AG09319 (cell line): ENCODE measurements at places on chromosomes 12 and 14.

GRCh38 chr12:67811437-67812361 is 163.2 kb downstream of the DYRK2 start:
- DNase-seq = no peak

GRCh38 chr14:75167325-75167724 is 9.1 kb downstream of the TMED10 start:
- no peak for DNase-seq

DNA sequence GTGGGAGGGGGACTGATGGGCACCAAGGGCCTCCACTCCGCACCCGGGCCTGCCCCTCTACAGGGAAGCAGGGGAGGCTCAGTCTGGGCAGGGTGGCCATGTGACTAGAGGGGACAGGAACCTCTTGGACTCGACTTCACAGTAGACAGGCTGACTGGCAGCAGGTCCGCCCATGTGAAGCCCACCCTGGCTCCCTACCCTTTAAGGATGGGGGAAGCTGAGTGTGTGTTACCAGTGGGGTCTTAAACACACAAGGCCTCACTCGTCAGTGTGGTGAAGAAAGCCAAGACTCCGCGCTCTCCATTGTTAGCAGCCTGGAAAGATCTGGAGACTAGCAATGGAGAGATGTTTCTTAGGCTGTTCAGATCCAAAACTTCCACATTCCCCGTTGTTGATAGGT is 52.4 kb downstream of the ANAPC7 start:
- DNase-seq = no peak

- DNase-seq = no peak
These were observed 50.5 kb downstream of the STX2 start for GRCh38 chr12:130788515-130788914.

GRCh38 chr12:93156086-93156716 is 221.5 kb upstream of the NUDT4 start:
- DNase-seq = no peak

GRCh38 chr14:66088656-66089055 is 397.5 kb upstream of the CCDC196 start:
- DNase-seq = no peak

DNA sequence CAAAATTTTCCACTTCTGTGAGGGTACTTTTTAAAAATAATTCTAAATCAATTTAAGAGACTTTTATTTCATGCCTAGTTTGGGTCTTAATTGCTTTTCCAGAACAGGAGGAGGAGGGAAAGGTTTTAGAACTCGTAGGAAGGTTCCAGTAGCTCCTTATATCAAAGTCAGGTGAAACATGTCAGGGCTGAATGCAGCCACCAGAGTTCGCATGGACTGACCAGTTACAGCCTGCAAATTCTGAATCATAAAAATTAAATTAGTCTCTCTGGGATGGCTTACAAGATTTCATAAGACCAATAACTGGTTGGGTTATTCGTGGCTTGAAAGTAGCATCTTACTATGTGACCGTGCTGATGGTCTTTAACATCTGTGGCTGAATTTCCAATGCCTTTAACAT is 397 bp downstream of the BDKRB1 start:
- peak; percentile 39 for DNase-seq

DNA sequence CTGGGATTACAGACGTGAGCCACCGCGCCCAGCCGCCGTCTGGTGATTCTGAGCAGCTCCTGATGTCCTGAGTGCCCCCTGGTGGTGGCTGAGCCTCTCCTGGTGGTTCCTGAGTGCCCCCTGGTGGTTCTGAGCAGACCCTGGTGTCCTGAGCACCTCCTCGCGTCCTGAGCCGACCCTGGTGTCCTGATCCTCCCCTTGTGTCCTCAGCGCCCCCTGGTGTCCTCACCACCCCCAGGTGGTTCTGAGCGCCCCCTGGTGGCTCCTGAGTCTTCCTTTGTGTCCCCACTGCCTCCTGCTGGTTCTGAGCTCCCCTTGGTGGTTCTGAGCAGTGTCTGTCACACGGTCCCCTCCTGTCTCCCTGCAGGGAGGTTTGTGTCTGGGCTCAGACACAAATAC is 1304.9 kb downstream of the TMEM121 start:
- no peak for DNase-seq

GRCh38 chr12:4714879-4715278 is 5.3 kb upstream of the GALNT8 start:
- DNase-seq = no peak

- no peak for DNase-seq
These were observed 49.9 kb downstream of the KCNMB4 start for GRCh38 chr12:70415987-70416386.

DNA sequence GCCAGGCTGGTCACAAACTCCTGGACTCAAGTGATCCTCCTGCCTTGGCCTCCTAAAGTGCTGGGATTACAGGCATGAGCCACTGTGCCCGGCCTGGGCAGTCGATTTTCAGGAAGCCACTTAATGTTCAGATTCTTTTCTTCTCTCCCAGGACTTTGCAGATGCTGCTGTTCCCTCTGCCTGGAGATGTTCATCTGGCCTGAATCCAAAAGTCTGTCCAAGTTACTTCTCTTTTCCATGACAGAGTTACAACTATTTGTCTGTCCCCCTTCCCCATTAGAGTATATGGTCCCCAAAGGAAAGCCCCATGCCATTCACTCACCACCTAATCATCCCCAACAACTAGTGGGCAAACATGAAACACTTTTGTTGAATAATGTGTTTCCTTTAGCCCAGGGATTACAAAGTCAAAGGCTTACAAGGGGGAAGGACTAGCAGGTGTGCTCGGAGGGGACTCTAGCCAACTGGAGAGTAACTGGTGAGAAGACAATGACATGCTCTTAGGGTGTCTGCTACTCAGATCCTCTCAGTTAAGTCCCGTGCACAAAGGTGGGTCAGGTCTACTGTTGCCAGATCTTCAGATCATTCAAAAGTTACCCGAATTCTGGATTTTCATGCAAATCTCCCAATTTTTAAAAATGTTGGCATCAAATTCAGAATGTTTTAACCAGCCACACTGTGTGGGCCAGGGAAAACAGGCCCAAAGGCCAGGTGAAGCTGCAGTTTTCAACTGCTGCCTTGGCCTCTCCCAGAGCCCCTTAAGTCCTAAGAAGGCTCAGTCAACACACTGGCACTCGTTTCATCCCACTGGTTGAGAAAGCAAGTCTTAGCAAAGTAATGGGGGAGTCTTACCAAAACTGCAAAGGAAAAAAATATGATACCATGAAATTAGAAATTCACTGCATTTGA is 29.6 kb downstream of the NUDT4 start:
- DNase-seq = no peak

DNA sequence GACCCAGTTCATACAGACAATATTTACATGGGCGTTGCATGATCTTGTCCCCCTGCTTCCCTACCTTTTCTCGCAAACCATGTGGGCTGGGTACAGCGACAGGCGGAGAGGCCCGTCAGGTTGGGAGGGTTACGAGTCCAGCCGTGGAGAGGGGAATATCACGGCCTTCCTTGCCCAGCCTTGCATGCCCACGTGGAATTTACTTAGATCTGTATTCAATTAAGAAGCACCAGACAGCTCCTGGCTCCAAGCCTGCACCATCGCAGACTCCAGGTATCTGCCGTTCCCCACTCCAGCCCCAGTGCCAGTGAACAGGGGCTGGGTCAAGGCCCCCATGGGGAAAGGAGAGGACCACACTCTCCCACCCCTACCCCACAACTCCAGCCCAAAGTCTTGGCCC is 29.8 kb downstream of the BCL11B start:
- DNase-seq = no peak

GRCh38 chr12:45189766-45190403 is 26.0 kb upstream of the ANO6 start:
- DNase-seq = no peak

DNA sequence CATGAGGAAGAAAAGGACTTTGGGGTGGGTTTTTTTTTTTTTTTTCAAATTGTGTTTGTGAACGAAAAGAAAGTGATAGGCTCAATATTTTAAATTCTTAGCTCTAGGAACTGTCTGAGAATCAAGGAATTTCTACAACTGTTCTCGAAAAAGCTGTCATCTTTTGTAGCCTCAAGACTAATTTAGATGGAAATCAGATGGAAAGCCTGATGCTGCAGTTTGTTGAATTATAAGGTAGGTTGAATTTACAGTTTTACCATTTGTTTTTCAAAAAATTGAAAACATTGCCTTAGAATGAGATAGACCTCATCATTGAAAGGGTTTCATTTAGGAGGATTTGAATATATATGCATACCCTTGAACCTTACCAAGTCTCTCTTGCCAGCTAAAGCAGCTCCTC is 109.3 kb upstream of the TRHDE start:
- DNase-seq = no peak

DNA sequence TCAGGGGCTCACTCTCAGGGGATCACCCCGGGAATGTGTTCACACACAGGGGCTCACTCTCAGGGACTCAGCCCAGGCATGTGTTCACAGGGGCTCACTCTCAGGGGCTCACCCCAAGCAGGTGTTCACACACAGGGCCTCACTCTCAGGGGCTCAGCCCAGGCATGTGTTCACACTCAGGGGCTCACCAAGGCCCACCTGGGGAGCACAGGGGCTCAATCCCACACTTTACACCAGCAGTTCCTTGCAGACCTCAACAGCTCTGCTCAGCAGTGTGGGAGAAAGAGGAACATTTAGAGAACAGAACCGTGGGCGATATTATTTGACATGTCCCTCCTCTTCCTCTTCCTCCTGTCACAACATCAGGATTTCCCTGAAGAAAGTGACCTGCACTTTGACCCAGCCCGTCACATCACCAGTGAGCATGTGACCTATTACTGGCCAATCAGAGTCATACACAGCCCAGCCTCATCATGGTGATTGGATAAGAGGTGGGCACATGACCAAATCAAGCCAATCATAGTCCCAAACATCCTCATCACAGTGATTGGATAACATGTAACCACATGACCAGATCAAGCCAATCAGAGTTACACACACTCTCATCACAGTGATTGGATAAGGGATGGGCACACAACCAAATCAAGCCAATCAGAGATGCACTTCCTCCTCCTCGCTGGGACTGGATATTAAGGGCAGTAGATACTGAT is 359.4 kb upstream of the SFSWAP start:
- no peak for DNase-seq

DNA sequence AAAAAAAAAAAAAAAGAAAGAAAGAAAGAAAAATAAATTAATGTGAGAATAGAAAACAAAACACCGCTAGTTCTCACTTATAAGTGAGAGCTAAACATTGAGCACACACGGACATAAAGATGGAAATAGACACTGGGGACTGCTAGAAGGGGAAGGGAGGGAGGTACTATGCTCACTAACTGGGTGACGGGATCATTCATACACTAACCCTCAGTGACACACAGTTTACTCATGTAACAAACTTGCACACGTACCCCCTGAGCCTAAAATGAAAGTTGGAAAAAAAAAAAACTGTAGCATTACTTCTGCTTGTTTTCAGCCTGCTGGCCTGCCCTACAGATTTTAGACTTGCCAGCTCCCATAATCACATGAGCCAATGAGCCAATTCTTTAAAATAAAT is 10.5 kb upstream of the PRMT5 start:
- DNase-seq = no peak

DNA sequence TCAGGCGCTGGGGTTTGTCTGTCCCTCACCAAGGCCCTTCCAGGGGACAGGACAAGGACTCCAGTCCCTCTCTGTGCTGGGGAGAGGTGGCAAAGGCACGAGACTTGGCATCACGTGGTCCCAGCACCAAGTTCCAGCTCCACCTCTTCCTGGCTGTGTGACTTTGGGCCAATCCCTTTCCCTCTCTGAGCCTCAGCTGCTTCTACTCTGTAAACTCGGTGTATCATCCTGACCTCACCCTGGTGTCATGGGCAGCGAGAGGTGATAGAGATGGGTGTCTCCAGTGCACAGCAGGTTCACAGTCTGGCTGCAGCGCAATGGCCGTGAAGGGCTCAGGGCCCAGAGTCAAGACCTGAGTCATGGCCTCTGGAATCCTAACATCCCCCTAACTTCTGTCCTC is 54.0 kb downstream of the MVK start:
- DNase-seq = no peak

- DNase-seq = no peak
These were observed at the start of gene CISTR for GRCh38 chr12:53751336-53752191. TSS of gene CISTR (minus strand) at chr12:53751979.

GRCh38 chr14:101972126-101972866 is 7.9 kb downstream of the DYNC1H1 start:
- peak; percentile 97 for DNase-seq

DNA sequence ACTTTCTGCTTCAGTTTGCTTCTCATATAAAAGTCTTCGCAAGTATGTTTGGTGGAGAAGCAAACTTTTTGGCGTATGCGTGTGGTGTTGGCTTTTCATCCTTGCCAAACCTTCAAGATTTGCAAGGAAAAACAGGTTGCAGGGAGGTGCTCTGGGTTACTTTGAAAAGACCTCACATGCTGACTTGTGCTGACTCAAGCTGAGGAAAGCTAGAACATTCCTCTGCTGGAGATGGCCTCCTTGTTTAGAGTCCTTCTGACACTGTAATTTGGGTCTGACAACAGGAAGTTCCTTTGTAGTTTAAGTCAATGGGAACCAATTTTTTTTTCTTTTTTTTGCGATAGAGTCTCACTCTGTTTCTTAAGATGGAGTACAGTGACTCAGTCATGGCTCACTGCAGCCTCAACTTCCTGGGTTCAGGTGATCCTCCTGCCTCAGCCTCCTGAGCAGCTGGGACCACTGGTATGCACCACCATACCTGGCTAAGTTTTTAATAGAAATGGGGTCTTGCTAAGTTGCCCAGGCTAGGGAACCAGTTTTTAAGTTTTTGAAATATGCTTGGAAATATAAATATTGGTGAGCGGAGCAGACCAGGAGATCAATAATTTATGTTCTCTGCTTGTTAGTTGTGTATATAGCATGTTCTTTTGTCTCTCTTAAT is 2.6 kb upstream of the ACACB start:
- DNase-seq = no peak

GRCh38 chr14:44981198-44981597 is 19.2 kb downstream of the TOGARAM1 start:
- no peak for DNase-seq

DNA sequence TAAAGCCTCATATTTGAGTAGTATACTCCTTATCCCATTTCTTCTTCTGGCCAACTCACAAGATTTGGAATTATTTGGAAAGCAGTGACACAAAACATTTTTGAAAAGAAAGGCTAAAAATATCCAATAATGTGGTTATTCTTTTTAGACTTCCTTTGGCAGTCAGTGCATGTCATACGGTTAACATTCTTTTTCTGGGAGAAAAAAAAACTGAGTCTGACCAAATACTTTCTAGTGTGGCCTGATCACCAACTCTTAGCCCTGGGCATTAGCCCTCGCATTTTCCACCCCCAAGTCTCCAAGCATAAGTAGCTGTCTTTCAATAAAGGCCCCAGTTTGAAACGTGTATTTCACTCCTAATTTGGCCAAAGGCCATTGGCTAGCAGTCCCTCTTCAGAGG is 5.9 kb downstream of the RASSF3 start:
- DNase-seq = no peak
